Foreskin melanocyte (primary cell): ENCODE measurements at places on chromosomes 6 and 20.

- no peak for DNase-seq
Measured at GRCh38 chr6:156776470-156776839, 723 bp upstream of the ARID1B start.

DNA sequence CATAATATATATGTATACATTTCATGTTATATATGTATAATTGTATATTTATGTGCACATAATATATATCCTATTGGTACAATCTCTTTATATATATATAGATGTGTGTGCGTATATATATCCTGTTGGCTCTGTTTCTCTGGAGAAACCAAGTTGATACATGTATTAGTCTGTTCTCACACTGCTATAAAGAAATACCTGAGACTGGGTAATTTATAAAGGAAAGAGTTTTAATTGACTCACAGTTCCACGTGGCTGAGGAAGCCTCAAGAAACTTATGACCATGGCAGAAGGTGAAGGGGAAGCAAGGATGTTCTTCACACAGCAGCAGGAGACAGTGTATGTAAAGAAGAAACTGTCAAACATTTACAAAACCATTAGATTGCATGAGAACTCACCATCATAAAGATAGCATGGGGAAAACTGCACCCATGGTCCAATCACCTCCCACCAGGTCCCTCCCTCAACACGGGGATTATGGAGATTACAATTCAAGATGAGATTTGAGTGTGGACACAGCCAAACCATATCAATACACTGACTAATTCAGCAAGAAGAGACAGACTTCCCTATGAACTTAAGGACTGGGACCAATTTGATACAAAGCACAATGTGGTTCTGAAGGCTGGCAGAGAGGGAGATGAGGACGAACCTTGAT lies 14.0 kb downstream of the CST3 start:
- no peak for DNase-seq

GRCh38 chr20:46592580-46593362 lies 42.3 kb upstream of the OCSTAMP start:
- no peak for DNase-seq

DNA sequence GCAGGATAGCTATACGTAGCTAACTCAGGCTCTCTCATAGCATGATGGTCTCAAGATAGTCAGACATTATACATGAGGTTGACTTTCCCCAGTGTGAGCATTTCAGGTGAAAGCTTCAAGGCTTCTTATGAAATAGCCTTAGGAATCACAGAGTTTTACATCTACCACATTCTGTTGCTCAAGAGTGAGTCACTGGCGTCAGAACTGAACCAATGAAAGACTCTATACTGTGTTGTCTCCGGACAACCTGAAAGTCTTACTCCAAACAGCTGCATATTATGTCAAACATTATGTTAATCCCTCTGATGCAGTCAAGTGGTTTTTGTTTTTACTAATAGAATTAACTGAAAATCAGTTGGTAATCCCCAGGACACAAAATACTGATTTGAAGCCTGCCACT lies 79.8 kb upstream of the TRDN start:
- no peak for DNase-seq

- peak; percentile 35 for DNase-seq
Measured at GRCh38 chr20:61271312-61272231, 19.5 kb downstream of the CDH4 start.

- no peak for DNase-seq
Measured at GRCh38 chr6:137089305-137089704, 44.5 kb upstream of the IL20RA start.

DNA sequence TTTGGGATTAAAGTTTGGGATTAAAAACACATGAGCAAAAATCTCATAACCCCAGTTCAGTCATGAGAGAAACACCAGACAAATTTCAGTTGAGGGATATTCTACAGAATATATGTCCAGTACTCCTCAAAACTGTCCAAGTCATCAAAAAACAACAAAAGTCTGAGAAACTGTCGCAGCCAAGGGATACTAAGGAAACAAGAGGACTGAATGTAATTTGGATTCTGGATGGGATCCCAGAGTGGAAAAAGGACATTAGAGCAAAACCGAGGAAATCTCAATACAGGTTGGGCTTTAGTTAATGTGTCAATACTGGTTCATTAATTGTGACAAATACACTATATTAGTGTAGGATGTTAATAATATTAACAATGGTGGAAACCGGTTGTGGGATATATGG lies 219.3 kb downstream of the BCKDHB start:
- no peak for DNase-seq

DNA sequence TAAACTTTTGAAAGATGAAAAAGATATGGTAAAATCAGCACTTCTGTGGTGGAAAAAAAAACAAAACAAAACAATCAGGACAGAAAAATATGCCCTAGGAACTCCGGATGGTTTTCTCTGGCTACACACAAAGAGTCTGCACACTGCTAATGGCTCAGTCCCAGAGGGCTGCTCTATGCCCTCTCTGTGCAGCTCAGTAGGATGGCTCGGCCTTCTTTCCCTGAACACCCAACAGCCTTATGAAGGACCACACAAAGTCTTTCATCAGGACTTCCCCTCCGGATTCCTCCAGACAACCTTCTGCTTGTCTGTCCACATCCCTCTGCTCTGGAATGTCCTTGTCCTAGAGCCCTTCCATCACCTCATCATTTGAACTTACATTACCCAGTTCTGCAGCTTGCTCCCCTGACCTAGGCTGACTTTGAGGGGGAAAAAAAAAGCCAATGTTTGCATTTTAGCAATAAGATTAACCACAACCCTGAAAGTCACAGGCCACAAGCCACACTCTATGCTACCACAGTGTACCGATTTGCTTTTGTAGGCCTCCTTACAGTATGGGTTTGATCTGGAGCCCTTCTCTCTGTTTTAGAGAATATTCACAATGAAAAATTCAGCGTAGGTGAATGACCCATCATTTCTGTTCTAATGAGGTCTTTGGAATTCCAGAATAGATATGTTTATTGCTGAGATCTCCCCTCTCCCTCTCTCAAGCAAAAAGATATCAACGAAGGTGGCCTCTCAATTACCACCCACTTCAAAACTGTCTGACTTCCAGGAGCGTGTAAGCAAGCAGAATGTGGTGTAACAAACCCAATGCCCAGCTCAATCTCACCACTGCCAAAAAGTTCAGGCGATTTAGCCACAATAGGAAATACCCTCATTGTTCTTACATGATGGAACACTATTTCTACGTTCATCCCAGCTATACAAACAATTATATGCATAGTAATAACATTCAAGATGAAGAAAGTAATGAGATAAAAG lies 164.0 kb downstream of the GMDS start:
- no peak for DNase-seq

DNA sequence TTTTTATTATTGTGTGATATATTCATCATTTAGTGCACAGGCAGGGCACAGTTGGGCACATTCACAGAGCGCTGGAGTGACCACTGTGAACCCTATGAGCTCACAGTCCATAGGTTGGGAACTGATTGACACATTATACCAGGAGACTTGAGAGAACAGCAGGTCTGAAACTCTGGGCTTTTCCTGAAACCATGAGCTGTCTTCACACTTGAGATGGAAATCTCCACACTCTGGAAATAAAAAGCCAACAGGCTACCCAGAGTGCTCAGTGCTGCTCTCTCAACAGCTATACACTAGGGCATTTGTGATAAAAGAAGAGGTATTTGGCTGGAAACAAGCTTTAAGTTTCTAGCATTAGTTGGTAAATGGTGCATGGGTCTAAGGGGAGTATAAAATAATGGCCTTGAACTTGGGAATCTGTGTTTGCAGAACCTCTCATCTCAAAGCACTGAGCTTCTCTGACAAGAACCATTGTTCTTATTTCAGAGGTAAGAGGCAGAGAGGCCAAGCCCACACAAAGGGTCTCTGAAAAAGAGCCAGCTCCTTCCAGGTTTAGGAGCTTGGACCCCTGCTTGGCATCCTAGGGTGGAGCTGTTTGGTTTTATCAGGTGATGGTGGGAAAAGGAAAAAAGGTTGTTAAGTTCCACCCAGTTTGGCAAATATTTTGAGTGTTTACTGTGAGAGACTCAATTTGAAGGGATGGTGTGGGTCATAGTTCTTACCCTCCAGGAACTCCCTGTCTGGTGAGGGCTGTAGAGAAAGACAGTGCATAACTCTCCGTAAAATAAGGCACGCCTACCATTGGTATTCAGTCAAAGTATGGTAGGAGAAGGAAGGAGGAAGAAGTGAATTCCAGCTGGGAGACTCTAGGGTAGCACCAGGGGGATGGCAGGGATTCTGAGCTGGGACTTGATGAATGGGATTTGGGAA lies 14.5 kb downstream of the CHMP4B start:
- DNase-seq, result no peak

GRCh38 chr6:116762235-116762634 lies 3.3 kb downstream of the FAM162B start:
- no peak for DNase-seq

GRCh38 chr6:23590498-23591126 lies 535.4 kb upstream of the NRSN1 start:
- no peak for DNase-seq

DNA sequence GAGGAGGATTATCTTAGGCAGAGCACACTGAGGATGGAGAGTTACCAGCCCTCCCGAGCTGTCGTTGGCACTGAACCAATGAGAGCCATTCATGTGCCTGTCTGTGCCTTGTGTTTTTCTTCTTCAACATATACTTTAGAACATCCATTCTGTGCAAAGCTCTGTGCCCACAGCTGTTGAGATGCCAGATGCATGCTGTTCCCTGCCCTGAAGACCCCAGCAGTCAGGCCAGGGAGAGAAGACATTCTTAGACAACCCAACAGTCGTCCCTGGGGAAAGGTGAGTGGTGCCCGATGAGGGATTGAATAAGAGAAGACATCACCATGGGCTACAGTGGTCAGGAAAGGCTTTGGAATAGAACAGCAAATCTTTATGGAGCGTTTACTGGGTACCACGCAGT lies 114.1 kb downstream of the NRN1 start:
- no peak for DNase-seq

- peak; percentile 44 for DNase-seq
Measured at GRCh38 chr6:14165091-14165490, 47.5 kb downstream of the CD83 start.

DNA sequence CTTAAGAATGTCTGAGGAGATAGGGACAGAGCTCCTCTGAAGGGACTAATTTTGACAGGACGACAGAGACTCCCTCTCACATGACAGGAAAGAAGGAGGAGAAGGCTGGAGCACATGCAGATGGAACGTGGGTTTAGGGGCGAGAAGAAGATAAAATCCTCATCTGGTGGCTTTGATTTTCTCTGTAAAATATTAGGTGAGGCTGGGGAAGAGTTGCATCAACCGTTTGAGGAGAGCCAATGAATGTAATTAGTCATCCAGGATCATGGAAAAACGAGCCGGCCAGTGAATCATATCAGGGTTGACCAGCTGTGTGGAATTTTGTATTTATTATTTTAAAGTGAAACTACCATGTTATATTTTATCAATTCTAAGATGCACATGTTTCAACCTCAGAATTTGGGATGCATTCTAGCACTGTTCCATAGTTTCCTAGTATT lies 46.9 kb upstream of the ADGRF4 start:
- DNase-seq, result no peak

- DNase-seq, result no peak
Measured at GRCh38 chr6:137150072-137150471, 23.4 kb downstream of the IL22RA2 start.

- DNase-seq, result peak; percentile 48
Measured at GRCh38 chr6:150418827-150419594, 50.2 kb downstream of the IYD start.

- no peak for DNase-seq
Measured at GRCh38 chr6:138477913-138478539, 21.3 kb downstream of the NHSL1 start.

- DNase-seq, result no peak
Measured at GRCh38 chr20:17992224-17992637, 23.4 kb downstream of the MGME1 start.

DNA sequence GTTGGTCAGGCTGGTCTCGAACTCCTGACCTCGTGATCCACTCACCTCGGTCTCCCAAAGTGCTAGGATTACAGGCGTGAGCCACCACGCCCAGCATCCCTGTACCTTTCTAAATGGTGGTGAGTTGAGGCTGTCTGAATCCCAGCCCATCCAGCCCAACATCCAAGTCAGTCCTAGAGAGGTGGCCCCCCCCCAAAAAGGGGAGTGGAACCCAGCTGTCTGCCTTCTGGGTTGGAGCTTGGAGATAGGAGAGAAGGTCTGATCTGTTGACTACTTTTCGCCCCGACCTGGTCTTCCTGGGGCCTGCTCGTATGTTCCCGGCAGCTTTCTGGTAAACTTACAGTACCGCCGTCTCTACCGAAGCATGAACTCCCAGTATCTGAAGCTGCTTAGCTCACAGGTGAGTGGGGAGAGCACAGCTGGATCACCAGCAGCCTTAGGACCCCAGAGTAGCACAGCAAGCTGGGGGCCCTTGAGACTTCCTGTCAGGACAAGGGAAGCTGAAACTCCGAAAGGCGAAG lies 5.6 kb downstream of the CTSA start:
- DNase-seq, result no peak

GRCh38 chr6:11538052-11538818 lies 686 bp downstream of the TMEM170B start:
- DNase-seq, result peak; percentile 4

DNA sequence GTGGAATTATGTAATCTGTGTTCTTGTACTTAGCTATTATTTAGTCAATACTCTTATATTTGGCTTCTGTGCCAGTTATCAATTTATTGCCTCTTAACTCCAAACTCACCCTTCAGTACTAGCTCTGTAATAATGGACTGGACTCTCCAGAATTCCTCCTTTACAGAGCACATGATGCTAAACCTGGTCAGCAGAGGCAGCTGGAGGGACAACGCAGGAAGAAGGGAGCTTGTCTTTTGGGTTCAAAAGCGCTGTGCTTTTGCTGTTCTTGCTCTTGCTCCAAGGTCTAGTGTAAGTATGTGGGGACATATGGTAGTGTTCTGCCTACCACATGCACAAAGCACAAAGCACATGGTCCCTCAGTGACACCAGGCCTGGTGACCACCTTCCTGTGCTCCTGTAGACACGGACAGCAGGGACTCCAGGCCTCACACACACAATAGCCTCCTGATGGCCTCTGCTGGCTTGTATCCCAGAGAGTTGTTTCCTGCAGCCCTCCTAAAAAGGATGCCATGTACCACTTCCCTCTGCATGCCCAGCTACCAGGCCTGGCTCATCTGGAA lies 46.1 kb downstream of the CHD6 start:
- no peak for DNase-seq
